ENCODE measurements at places on chromosomes 13 and 19. TPM values are rescaled to one million over a fixed set of nuclear protein-coding genes. Genes with fewer than 3 reads are reported as not detected.

Gene CLEC17A
- total RNA-seq, result 0.83 TPM

Gene CLEC11A
- 2.2 TPM for total RNA-seq

Gene PALM3
- total RNA-seq, result not detected

Gene SRRM5
- 0.41 TPM for total RNA-seq

Gene SHISA7
- not detected for total RNA-seq

Measured in activated CD8-positive, alpha-beta T cell treated with anti-CD3 and anti-CD28 coated beads for 36 hours (primary cell).